NAMALWA (cell line): ENCODE measurements at places on chromosomes 7 and 10.

GRCh38 chr7:21749378-21749777 is 196.3 kb downstream of the CDCA7L start:
- DNase-seq, result no peak

DNA sequence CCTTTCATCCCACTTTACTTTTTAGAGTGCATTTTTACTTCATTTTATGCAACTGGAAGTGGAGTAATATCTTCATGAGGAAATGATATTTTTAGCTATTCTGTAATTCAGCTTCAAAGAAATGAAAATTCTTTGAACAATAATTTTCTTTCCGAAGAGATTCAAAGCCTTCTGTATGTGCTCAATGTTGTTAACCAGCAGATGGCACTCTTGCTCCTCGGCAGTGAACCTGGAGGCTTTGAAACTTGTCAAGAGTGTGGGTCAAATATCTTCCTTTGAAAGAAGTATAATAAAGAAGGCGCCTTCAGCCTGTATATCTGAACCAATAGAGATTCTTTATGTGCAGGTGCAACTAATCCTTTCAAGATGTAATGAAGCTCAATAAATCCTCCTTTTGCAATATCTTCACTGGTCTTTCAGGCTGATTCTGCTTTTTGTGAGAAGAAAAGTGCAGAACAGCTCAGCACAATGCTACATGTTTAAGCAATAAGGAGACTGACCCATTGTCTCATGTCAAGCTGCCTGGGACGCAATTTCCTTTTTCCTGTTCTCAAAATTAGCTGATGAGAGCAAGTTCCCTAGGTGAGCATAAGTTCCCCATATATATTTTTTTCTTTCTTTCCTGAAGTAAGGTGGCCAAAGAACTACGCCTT is 258.4 kb downstream of the SEMA3A start:
- peak; percentile 91 for DNase-seq

- no peak for DNase-seq
Observed at GRCh38 chr7:12138421-12138820, 72.7 kb upstream of the TMEM106B start.

DNA sequence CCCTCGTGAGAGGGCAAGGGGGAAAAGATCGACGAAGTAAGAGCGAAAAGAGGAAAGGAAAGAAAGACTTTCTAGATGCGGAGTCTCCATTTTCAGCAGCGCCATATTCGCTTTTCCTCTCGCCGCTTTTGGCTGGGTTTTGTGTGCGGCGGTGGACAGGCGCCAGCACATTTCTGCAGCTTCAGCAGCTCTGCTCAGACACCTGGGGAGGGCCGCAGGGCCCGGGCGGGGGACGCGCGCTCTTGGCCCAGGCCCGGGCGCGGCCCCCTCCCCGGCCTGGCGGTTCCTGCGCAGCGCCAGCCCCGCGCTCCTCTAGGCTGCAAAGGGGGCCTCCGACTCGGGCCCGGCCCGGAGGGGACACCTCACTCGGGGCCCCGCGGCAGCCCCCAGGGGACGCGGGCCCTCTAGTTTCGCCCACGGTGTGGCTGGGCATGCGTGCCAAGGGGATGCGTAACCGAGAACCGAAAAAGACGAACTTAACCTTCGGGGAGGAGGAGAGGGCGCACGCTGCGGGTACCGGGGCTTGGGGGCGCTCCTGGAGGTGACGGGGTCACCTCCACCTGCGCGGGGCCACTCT is 34.5 kb upstream of the EBLN1 start:
- DNase-seq, result no peak

- peak; percentile 52 for DNase-seq
Observed at GRCh38 chr7:12635830-12636229, 51.6 kb upstream of the ARL4A start.

- DNase-seq, result no peak
Observed at GRCh38 chr10:9950070-9950469, 1067.6 kb upstream of the CELF2 start.

DNA sequence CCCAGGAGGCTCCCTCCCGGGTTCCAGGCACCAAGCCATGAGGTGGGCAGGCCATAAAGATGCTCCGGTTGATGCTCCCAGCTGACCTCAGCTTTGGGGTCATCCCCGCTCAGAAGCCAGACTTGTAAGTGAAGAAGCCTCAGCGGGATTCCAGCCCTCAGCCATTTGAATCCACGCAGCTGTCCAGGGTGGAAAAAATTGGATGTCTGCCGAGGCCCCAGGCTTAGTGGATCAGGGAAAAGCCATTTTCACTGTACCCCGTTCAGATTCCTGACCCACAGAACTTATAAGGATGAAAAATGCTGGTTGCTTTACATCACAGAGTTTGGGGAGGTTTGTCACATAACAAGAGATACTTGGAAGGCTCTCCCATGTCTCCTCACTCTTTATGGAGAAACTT is 49.2 kb upstream of the CPN1 start:
- no peak for DNase-seq

DNA sequence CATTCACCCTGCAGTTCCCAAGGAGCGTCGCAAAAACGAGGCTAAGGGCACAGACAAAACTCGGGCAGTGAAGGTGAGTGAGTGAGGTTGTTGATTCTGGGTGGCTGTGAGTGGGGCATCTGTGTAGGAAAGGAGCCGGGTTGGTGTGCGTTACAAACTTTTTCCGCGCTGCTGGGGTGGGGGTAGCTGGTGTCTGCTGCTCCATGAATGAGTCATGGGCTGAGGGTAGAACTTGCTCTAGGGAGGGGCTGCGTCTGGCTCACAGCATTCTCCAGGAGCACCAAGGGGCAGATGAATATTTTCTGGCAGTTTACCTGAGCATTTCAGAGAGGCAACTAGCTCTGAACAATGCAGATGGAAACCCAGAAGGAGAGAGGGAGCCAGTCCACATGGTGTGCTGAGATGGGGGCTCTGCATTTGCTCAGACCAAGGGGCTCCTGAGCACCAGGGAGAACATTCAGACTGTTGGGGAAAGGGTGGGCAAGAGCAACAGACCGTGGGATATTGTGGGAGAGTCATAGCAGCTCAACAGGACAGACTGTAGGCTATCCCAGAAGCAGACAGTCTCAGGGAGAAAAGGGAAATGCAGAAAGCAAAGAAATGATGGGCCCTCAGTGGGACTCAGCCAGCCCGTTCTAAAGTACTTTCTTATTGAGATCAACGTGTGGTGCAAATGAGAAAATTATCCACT is 18.8 kb downstream of the NOBOX start:
- no peak for DNase-seq

GRCh38 chr7:123673752-123674398 is 18.2 kb downstream of the LMOD2 start:
- no peak for DNase-seq

DNA sequence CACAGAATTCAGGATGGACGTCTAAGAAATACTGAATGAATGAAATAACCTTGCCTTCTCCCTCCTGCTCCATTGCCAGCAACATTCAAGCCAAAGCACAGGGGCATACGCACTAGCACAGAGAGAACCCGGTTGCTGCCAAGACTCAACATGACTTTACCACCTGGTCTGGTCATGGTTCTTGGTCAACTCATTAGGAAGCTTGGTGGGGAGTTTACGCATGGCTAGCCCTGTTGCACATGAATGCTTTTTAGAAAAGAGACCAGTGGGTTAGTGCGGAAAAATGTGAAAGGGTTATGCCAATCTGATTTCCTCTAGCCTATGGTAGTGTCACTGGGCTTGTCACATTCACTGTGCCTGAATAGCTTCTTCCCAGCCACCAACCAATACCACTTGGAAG is 187.6 kb upstream of the NEBL start:
- DNase-seq, result peak; percentile 14

DNA sequence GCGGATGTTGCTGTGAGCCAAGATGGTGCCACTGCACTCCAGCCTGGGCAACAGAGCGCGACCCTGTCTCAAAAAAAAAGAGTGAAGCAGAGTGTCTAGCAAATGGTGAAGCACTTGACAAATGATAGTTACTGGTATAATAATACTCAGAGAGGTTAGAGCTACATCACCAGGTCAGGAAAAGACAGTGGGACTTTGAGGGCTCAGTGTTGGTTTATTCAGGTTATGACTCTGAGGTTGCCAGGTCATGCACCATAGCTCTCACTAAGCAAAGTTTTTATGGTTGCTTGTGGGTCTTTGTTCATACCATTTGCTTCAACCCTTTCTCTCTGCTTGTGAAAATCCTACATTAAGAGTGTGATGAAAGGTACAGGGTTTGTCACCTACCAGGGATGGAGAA is 13.6 kb downstream of the MRPS33 start:
- no peak for DNase-seq

DNA sequence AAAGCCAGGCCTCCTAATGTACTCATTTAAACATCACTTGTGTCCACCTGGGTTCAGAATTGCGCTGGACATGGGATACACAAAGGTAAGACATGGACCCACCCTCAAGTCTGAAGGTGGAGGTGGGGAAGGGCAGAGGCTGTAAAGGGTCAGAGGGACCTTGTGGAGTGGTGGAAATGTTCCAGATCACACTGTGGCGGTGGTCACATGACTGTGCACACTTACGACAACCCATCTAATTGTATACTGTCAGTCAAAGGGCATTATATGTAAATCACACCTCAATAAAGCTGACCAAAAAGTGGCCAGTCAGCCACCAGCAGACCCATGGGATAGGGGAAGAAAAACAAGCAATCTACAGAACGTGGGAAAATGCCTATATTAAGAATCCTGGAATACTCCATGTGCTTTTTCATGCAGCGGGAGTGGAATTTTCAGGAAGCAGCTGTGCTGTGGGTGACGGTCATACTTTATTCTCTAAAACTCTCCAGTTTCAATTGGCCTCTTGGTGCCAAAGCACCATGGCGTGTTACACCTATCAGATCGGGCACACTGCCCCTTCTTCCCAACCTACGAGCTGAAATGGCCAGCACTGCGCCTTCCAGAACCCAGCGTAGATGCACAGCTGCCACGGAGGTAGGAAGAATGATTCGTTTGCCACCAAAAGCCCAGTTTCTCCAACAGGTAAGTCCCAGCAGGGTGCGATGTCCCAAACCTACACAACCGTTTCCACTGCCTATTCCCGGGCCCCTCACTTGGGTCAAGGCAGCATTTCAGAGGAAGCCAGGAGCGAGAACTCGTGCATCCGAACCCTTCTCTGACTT is 69.8 kb downstream of the PRKAG2 start:
- no peak for DNase-seq

GRCh38 chr7:26052706-26053105 is 99.3 kb upstream of the NFE2L3 start:
- no peak for DNase-seq

GRCh38 chr10:28496481-28496961 is 36.4 kb upstream of the WAC start:
- no peak for DNase-seq

DNA sequence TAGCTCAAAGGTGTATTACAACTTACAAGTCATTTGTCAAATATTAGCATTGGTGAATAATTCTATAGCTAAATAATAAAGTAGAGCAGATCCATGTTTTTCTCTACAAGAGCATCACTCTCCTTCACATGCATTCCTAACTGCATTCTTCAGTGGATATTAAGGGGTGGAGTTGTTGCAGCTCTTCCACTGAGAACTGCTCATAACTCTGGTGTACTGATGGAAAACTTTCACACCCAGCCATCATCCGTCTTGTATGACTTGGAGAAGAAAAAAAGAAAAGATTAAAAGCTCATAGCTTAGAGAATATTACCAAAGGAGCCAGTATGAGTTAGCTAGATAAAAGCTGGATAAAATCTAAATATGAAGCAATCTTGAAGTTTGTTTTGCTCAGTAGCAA is 10.2 kb upstream of the FAM13C start:
- DNase-seq, result no peak

GRCh38 chr7:149733924-149734790 is 39.2 kb downstream of the ZNF467 start:
- no peak for DNase-seq

DNA sequence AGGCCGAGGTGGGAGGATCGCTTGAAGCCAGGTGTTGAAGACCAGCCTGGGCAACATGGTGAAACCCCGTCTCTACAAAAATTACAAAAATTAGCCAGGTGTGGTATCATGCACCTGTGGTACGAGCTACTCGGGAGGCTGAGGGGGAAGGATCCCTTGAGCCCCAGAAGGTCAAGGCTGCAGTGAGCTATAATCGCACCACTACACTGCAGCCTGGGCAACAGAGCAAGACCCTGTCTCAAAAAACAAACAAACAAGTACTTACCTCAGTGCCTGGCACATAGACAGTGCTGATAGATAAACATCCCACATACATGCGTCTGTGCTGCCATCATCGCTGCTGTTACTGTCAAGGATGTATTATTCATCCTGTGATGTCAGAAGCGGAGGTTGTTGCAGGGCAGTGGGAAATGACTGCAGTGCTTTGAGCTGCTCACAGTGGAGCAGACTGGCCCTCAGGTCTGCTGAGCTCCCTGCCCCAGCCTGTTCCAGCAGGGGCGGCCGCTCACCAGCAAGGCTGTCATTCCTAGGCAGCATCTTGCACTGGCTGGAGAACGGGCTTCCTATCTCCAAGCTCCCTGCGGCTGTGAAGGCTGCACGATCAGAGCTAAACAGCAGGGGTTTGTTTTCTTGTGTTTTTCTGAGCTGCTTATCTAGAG is 18.6 kb downstream of the FOXK1 start:
- DNase-seq, result no peak

DNA sequence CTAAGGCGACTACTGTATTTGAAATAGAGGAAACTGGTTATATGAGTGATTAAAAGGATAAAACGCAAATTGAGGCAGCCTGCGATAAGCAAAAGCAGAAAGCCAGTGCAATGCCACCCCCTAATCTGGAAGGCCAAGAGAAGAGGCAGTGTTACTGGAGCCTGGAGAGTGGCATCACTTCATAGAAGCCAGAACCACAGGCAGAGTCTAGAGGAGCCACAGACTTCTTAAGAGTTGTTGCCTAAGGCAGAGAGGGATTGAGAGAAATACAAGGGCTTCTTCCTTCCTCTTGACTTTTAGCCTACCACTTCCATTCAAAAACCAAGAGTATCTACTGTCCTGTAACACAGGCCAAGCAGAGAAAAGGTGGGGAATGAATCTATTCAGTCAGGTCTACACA is 94.9 kb upstream of the SKAP2 start:
- DNase-seq, result no peak

DNA sequence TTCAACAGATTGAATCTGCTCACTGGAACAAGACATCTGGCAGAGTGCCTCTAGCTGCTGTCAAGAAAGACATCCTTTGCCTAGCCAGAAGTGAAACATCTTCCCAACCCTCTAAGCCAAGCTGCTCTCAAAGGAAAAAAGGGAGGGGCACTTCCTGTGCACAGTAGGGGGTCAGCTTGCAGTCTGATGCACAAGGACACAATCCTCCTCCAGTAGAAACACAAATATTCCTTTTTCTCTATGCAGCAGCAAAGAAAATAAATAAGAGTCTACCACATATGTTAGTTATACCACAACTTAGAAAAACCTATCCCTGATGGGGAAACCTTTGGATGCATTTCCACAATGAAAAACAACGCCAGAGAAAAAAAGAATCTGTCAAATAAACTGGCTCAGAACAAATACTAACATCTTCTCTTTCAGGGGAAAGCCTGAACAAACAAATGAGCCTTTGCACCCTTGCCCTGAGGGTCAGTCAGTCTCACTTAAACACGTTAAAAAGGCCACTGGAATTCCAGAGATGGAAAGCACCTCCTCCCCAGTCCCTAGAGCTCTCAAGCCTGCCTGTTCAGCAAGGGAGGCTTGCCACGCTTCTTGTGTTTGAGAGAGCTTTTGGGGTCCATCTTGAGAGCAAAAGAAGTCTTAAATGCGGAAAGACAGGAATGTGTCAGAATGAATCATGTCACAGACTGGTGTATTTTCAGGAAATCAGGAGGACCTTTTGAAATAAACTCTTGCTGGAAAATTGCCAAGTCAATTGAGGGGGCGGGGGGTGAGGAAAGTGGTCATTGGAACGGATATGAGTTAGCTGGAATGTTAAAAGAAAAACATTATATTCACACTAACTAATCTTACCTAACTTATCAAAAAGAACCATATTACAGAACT is 7.5 kb downstream of the LAMB1 start:
- DNase-seq, result no peak
